ENCODE measurements at places on chromosomes 3 and 15. TPM values are rescaled to one million over a fixed set of nuclear protein-coding genes. Genes with fewer than 3 reads are reported as not detected.

DNA sequence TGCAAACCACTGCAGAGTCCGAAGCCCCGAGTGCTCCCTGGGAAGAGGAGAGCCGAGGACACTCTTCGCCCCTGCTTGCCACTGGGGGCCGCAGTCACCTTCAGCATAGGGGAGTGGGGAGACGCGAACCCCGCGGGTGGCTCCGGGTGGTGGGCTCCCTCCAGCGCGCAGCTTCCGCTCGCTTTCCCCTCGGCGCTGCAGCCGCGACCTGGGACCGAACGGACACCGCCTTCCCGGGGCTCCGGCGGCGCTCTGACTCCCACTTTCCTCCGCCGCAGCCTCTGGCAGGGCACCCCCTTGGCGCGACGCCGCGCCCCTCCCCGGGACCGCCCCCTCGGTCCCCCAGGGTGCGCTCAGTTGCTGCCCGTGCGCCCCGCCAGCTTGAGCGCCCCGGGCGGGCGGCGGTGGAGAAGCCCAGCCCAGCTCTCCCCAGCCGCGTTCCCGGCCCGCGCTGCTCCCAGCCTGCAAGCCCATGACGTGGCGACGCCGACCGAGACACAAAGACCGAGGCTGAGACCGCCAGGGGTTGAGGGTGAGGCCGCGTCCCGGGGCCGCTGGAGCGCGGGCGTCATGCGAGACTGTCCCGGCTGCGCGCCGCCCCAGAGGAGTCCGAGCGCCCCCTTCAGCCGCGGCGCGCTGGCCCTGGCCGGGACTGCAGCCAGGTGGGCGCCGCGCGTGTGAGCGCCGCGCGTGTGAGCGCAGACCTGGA is at the start of gene MINAR1:
Gene MINAR1 (plus strand): TSS at position 701 of the 709 bp plus-strand sequence. CDS start 23,812 bp downstream, outside the sequence.
- no peak for DNase-seq

GRCh38 chr15:64634027-64634426 is 141.4 kb downstream of the RBPMS2 start:
- peak; percentile 18 for DNase-seq

DNA sequence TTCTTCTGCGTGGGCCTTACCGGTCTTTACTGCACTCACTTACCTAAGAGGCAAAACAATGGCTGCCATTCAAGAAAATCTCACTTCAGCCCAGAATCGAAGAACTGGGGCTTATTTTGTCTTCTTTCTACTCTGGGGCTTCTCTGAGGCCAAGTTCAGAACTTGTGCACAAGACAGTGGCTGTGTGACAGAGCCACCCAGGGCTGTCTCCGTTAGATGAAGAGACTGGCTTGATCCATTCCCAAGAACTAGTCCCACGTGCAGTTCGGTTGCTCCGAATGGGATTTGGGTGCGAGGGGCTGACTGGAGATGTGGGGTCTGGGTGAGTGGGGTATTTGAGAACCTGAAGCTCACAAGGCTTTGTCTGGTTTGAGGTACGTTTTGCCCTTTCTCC is 795 bp upstream of the TCF12 start:
- DNase-seq = peak; percentile 7

- no peak for DNase-seq
Measured at GRCh38 chr3:184717399-184717983, 5.6 kb upstream of the MAGEF1 start.

DNA sequence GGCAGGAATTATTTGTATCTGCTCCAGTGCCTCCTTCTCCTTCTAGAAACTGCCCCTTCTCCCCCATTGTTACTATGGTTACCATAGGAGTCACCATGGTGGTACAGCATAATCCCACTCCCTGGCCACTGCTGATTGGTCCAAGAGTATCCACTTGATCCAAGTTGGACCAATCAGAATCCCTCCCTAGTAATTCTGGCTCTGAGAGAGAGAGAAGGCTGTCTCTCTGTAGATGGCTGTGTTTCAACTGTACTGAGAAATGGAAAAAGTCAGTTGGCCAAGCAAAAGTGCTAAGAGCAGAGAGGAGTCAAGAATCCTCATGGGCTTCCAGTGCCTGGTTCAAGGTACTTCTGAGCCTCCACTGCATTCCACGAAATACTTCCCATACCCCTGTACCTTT is 120.6 kb upstream of the SPATA12 start:
- no peak for DNase-seq

- DNase-seq = no peak
Measured at GRCh38 chr3:57691411-57692132, 1.3 kb downstream of the DENND6A start.

DNA sequence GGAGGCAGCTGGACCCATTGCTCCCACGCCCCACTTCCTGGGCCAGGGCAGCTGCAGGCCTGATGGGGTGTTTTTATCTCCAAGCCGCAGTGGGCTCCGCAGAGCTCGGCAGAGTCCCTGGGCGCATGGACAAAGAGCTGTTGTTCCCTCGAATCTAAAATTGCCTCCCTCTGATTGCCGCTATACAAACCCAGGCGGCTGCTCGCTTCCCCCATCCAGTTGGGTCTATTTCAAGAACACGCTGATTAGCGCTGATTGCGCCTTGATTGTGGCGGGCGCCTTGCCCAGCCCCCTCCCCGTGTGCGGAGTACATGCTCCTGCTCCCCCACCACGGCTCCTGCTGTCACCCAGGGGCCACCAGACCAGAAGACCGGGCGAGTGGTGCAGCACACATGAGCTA is 43.4 kb upstream of the SLC6A1 start:
- no peak for DNase-seq

GRCh38 chr15:77486542-77487468 is 66.1 kb downstream of the HMG20A start:
- DNase-seq = no peak

DNA sequence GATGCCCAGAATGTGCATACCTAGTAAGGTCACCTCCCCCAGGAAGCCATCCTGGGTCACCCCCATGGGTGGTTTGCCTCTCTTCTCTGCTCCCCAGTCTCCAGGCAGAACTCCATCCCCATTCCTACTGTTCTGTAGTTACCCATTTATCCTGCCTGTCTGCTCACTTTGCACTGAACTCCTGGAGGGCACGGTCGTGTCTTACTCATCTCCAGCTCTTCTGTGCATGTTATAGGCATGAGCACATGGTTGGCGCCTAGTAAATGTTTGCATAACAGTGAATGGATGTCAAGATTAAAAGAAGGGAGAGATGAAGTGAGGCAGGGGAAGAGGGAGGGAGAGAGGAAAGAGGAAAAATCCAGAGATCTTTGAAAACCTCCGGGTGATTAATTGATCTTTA is 208.4 kb upstream of the TRIM42 start:
- no peak for DNase-seq

Gene NTRK3
- polyA plus RNA-seq = 14.1 TPM

Gene SV2B
- polyA plus RNA-seq = 1.1 TPM

Gene DOCK3
- 1.6 TPM for polyA plus RNA-seq

Gene HACD2
- polyA plus RNA-seq = 53.3 TPM

Gene GPR156
- polyA plus RNA-seq = 3.2 TPM

Gene RAB6B
- polyA plus RNA-seq = 19.4 TPM

Gene CCDC13
- 2.1 TPM for polyA plus RNA-seq

Gene PCLAF
- 51.2 TPM for polyA plus RNA-seq

Gene SCN11A
- polyA plus RNA-seq = 0.90 TPM

Measured in right renal pelvis (tissue), 4 donors.